ENCODE measurements at places on chromosomes 12 and 14.

DNA sequence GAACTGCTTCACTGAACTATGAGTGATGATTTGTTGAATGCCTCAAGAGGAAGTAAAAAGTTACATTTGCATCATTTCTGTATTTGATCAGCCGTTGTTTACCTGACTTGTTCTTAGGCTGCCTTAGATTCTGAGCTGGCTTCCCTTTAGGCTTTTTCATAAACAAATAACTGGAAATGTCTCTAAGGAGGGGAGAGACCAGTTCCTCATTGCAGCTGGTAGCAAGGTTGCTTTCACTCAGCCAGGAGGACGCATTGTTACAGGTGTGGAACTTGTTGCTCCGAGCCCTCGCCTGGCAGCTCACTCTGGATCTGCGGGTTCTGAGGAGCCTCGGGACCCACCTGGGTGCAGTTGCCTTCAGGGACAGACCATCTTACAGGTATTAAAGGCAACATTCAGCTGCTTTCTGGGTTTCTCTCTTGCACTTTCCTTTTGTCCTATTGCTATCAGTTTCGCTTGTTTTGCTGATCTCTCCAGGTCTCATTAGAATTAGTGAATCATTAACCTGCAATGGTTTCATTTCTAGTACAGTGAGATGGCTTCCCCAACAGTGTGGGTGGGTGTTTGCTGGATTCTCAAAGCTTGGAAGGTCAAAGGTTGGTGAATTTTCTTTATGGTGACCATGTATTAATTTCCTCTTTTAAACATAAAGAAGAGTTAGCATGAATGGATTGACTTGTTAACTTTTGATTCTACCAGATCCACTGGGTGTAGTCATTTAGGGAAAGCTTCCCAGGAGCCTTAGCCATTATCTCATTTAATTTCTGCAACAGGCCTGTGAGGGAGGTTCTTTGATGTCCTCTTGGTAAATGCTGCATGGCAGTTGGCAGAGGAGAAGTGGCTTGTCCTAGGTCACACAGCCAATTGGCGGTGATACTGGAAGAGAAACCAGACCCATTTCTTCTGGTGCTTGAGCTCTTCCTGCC lies at the start of gene PLEKHG7:
PLEKHG7 (plus strand) TSS at position 236 of the 926 bp plus-strand sequence. CDS start 3,643 bp downstream, outside the sequence.
- DNase-seq: peak; percentile 47

GRCh38 chr12:12624498-12624992 lies 12.9 kb downstream of the CREBL2 start:
- no peak for DNase-seq

GRCh38 chr12:120820884-120821510 lies 83.2 kb downstream of the SPPL3 start:
- DNase-seq: no peak

GRCh38 chr14:105203057-105203531 lies 22.0 kb upstream of the NUDT14 start:
- DNase-seq: peak; percentile 56

DNA sequence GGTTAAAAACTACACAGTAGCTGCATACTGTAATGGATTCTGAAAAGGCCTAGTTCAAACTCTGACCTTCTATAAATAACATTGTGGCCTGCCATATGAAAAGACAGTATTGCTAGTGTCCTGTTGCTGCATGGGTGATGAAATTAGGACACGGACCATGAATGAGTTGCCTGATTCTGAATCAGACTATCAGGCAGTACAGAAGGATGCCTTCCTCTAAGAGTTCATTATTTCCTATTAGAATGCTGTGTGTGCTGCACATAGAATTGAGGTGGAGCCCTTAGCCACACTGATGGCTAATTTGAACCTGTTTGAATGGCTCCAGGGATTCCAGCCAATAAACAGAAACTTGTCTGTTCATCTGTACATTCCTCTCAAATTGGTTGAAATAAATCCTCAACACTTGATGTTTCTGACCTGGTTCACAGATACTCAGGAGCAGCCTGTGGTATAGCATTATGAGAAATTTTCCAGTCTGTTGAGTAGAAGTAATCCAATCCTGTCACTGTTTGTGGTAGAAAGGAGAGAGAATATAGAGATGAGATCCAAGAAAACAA lies 483.2 kb downstream of the APAF1 start:
- DNase-seq: no peak
